ENCODE measurements at places on chromosomes 3 and 15.

GRCh38 chr15:36004891-36005490 is 459.0 kb upstream of the DPH6 start:
- no peak for DNase-seq

- no peak for DNase-seq
Measured at GRCh38 chr3:82561784-82562183, 800.3 kb upstream of the GBE1 start.

- DNase-seq = no peak
Measured at GRCh38 chr3:99699841-99700240, 61.4 kb downstream of the COL8A1 start.

DNA sequence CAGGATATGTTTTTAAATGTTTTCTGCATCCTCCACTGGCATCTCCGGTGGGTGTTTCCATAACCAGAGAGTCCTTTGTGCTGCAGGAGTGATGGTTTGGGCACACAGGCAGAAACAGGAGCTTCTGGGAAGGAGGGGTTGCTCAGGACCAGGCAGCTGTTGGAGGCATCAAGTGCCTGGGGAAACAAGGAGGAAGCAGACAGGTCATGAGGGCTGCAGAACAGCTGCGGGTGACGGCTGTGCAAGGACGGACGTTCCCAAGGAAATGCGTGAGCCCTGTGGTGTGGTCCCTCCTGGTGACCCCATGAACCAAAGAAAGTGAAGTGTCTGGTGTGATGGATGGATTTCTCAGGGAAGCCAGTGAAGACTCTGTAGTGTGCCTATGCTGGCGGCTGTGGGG is 61.2 kb upstream of the TNFAIP8L3 start:
- peak; percentile 16 for DNase-seq

DNA sequence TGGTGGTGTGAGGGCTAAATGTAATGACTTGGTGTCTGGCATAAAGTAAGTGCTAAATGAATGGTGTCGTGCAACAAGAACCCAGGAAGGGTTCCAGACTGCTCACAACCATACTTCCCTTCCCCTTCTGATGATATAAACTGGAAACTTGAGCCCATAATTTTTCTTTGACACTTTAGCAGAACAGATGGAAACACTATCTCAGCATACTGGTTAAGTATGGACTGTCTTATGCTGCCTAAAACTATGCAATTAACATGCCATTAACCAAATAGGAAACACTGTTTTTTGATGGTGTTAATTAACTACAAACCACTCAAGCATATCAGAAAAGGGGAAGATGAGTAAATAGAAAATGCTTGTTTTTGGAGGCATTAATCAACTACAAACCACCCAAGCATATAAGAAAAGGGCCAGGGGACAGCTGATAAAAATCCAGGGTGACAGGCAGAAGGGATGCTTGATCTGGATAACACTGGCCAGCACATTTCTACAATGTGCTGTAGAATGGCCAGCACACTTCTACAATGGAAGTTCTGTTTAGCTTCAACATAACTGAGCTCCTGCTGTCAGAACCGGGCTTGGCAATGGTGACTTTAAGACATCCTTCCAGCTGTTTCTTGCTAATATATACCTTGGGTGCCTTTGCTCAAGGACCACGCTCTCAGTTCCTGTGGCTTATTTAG is 85.5 kb upstream of the FAM3D start:
- no peak for DNase-seq

DNA sequence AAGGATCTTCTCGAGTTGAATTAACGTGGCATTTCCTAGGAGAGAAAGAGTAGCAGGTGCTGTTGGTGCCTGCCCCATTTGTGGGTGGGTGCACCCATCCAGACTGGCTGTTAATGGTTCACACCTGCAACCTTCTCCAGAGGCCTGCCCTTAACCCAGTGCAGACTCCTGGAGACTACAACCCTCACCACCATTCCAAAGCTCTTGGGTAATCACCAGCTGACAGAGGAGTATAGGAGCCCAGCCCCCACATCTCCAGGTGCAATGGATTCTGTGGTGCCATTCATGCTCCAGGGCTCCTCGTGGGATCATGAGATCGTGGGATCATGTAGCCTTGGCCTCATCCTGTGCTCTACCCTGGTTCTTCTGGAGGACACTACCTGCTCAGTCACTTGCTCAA is 60.2 kb downstream of the SEMA5B start:
- DNase-seq = no peak

DNA sequence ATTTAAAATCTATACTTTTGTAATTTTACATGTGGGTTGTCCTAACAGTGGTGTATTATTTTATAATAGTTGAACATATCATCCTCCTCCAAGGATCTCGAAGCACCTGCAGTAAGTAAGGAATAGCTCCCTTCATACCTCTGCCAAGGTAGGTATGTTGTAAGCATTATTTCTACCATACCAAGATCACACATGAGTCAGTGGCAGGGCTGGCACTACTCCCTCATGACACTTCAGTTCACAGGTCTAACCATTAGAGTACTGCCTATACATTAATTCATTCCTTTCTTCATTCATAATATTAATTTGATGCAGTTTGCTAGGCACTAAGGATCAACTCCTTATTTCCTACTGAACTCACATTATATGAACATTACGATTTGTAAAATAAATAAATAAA is 11.9 kb upstream of the LEKR1 start:
- no peak for DNase-seq

DNA sequence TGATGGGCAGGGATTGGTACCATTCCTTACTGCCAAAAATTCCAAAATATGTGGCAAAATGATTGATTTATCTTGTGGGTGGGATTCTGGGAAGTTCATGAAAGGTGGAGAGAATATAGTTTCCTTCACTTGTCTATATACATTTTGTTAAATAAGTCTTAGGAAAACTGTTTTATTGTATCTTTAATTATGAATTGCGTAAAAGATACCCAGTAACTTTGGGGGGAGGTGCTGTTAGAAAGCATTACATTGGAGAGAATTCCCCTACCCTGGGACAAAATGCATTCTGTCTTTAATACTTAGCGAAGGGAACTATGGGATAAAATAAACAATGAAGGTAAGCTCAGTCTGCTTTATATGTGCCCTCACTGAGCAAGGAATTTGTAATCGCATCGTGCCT is 4.6 kb downstream of the SETD5 start:
- no peak for DNase-seq

DNA sequence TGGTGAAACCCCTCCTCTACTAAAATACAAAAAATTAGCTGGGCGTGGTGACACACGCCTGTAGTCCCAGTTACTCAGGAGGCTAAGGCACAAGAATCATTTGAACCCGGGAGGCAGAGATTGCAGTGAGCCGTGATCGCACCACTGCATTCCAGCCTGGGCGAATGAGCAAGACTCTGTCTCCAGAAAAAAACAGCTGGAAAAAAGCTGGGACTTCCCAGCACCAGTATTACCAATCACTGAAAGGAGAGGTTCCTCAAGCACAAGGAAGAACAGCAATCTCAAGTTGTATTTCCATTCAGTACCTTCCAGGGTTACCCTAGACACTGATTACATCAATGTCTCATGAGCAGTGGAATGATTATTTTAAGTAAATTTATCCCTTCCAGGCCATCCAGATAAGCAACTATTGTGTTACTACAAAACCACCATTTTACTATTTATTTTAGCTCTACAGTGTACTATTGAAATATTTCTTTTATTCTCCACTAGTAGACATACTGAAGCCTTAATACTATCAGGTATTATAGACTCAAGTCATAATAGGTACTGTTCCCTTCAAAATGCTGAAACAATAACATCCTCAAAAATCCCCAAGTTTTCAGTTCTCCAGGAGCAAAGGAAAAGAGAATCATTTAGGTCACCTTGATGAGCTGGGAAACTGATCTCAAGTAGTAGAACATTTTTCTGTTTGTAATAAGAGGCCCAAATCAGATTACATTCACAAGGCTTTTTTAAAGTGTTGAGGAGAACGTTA is 54.8 kb upstream of the VGLL4 start:
- DNase-seq = no peak

- DNase-seq = no peak
Measured at GRCh38 chr3:129533406-129533805, 5.0 kb downstream of the RHO start.

GRCh38 chr3:54578417-54578816 is 349.4 kb downstream of the LRTM1 start:
- no peak for DNase-seq

DNA sequence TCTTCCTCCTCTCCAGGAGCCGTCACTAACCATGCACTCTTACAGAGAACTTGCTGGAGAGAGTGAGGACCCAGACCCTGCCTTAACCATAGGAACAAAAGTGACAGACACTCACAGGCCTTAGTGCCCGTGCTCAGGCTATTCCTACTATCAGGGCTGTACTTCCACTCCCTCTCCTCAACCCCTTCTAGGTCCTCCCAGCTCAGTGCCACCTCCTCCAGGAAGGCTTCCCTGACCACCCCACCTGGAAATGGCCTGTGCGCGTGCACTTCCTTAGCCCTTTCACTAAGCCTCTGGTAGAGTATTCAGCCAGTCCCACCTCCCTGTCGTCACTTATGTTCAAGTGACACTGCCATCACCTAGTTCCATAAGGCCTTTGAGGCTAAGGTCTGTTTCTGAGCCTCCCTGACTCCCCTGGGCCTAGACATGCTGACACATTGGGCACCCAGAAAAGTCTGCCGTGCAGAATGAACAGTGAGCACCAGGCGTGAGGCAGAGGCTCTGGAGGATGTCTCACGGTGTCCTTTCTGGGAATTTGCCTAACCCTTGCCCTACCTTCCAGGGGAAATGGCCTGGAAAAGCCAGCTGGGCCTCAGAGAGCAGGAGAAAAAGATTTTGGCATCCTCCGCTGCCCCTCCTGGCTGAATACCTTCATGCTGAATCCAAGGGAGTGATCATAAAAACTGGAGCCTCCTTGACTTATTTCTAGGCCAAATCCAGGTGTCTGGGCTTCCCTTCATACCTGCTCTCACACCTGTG is 108.6 kb upstream of the SMAD3 start:
- DNase-seq = no peak

DNA sequence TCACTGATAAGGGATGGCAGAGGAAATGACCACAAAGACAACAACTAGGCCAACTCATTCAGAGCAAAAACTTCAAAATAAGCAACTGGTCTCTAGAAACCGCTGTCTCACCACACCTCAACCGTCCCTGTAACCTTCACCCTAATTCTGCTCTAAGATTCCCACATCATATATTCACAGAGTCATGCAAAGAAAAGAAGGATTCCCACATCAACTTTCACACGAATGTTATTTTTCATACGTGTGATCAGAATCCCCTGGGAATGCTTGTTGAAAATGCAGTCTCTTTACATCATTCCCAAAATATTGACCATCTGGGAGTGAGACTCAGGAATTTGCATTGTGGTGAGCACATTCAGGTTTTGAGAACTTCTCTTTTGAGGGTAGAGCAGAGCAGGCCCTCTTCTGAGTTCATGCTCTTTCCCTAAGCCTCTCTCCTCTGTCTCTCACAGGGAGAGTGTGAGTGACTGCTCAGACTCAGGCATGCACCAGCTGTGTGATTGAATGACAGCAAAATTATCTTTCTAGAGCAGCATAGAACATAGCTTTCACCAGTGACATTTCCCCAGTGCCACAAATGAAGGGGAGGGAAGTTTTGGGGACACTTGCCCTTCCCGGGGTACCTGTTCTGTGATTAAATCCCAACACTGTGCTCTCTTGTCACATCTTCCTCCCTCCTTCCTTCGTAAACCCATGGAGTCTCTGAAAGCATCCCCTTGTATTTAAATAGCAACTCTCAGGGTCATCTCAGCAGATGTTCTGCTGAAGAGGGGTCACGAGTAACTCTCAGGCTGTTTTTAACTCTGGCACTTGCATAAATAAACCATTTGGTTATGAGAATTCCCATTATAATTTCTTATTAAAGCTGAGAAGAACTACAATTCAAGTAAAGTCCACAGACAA is 170.9 kb downstream of the PLCL2 start:
- peak; percentile 15 for DNase-seq

DNA sequence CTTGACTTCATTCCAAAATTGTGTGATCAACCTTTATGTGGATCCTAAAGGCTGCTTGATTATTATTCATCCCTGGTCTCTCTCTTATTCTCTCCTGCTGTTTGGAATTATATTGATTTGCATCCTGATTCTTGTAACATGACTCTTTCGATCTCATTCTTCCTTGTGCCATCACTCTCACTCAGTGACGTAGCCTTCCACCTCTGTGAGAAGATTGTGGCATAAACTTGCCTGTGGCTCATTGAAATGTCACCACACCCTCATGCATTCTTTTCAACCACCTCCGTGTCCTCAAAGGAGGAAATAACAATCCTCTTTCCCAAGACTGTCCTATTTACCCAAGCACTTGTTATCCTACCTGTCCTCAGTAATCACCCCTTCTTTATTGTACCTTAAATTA is 41.3 kb upstream of the GCNT3 start:
- DNase-seq = no peak

DNA sequence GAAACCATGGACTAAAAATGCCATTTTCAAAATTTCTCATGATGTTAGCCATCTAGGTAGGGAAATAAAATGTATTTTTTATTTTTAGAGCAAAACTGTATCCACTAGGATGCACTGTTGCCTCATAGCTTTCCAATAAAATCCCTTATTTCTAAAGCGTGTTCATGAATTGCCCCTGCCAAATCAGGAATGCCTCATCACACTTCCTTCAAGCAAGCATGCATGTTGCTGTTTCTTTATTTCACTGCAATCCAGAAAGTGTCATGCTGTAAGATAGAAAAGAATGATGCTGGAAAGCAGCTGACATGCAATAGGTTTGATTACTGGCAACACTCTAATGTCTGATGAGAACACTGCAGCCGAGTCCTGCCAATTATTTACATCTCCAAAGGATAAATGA is 239.5 kb downstream of the CHL1 start:
- no peak for DNase-seq

All from NCI-H524 (cell line).